NCI-H1105 (cell line): ENCODE measurements at places on chromosomes 11 and 22.

DNA sequence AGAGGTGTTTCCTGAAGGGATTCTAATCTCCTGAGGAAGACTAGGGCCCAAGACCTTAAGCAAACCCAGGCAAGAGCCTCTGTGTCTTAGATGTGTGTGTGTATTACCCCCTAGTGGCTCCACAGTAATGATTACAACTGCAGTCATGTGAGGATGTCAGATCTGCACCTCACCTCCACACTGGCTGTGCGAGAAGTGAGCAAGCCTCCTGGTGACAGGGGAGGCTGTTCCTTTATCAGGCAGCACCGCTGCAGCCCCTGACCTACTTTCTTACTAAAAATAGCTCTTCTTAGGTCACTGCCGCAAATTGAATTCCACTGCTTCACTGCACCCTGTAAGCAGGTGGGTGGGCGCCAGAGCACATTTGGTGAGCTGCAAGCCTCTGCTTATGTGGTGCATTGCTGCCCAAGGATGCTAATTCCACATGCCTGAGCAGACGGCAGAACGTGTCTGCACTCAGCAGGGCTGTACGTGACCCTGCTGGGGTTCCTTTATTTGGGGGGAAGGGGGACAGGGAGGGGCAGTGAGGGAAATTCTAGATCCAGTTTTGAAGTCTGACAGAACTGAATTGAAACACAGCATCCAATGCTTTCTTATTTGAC, 112.4 kb downstream of the KCNC1 start:
- DNase-seq, result no peak

- DNase-seq, result no peak
Measured at GRCh38 chr11:12761029-12761428, 86.8 kb downstream of the TEAD1 start.

DNA sequence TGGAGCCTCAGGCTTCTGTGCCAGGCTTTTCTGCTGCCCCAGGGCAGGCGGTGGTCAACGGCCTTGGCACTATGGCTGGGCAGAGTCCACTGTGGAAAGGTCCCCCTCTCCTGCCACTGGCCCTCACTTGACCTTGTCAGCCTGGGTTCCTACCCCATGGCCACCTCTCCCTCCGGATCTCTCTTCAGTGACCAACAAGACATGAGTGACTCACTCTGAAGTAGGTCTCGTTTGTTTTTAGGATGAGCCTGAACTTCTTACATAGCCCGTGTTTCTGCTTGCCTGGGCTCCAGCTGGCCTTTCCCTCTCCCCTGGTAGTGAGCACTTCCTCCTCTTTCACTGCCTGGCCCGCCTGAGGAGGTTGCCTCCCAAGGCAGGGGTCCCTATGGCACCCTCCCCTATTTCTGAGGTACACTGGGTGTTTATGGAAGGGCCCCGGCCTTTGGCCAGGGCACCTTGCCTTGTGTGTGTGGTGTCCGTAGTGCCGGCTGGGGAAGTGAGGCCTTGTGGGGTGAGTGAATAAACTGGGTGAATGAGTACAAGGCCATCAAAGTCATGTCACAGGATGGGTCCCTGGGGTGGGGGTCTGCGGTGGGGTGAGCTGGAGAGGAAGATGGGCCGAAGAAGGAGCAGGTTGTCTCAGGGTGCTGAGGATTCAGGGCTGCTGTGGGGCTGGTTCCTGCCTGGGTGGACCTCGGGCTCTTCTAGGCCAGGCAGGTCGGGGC, 5.0 kb downstream of the SHANK3 start:
- no peak for DNase-seq

DNA sequence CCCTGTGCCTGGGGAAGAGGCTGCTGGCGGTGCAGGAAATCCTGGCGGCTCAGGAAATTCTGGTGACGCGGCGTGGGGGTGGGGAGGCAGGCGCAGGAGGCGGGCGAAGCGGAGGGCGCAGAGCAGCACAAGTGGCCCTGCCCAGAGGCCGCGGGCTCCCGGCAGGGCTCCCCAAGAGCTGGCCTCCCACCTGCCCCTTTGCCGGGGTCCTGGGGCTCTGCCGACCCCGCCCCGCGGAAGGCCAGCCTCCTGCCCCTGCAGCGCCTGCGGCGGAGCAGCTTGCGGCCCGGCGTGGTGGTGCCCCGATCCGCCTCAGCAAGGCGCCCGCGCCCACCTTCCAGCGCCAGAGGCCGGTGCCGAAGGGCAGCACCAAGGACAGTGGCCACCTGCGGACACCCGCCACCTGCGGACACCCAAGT, 100.2 kb upstream of the OR4C13 start:
- no peak for DNase-seq

DNA sequence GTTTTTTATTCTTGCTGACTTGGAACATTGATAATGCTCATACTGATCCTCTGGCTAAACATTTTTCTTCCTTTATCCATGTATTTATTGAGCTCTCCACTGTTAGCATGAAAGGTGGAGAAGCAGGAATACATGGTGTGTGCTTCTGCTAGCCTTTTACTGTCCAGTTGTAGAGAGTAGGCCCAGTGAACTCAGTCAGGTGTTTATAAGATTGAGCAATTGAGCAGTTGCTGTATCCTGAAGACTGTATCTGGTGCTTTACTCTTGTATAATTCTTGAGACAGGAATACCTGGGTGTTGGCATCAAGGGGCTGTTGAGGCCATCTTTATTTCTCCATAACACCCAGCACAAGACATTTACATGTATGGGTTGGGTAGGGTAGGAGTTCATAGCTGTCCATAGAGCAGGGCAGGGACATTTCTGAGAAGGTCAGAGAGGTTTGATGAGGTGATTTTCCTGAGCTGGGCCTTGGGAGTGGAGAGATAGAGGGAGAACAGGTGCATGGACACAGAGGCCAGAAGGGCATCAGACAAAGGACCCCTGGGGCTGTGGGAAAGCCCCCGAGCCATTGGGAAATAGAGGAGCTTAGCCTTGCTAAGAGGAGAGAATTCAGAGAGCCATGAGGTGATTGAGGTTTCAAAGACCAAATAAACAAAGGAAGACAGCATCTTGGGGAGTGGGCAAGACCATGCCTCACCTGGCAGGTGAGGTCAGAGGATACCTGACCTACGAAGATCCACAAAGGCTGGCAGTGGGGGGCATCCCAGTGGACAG, 155.5 kb downstream of the TEAD1 start:
- no peak for DNase-seq

DNA sequence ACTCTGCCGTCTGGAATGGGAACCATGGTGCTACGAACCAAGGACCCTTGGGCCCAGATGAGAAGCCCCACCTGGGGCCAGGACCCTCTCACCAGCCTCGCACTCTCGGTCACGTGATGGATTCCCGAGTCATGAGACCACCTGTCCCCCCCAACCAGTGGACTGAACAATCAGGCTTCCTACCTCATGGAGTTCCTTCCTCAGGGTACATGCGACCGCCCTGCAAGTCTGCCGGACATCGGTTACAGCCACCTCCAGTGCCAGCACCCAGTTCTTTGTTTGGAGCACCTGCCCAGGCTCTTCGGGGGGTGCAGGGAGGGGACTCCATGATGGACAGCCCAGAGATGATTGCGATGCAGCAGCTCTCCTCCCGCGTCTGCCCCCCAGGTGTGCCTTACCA, 20.8 kb upstream of the SLC25A18 start:
- DNase-seq, result no peak

GRCh38 chr11:114183044-114183511, 113.1 kb upstream of the NNMT start:
- DNase-seq, result no peak

DNA sequence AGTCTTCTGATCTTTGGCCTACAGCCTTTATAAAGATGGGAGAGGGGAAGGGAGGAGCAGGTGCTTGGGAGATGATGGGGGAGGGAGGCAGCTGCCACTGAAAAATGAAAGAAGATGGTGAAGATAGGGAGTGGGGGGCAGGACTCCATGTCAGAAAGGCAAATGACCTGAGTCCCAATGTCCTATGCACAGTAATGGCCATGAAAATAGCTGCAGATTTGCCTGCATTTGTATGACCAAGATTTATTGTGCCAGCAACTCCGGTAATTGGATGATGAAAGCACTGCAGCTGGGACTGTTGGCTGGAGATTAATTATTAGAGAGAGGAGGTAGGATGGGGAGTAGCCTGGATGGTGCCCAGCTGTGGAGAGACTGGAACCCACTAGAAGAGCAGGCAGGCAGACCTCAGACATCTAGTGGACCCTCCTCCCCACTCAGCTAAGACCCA, 36.1 kb downstream of the NEU3 start:
- no peak for DNase-seq

GRCh38 chr11:75024068-75024449, 35.3 kb downstream of the NEU3 start:
- no peak for DNase-seq

DNA sequence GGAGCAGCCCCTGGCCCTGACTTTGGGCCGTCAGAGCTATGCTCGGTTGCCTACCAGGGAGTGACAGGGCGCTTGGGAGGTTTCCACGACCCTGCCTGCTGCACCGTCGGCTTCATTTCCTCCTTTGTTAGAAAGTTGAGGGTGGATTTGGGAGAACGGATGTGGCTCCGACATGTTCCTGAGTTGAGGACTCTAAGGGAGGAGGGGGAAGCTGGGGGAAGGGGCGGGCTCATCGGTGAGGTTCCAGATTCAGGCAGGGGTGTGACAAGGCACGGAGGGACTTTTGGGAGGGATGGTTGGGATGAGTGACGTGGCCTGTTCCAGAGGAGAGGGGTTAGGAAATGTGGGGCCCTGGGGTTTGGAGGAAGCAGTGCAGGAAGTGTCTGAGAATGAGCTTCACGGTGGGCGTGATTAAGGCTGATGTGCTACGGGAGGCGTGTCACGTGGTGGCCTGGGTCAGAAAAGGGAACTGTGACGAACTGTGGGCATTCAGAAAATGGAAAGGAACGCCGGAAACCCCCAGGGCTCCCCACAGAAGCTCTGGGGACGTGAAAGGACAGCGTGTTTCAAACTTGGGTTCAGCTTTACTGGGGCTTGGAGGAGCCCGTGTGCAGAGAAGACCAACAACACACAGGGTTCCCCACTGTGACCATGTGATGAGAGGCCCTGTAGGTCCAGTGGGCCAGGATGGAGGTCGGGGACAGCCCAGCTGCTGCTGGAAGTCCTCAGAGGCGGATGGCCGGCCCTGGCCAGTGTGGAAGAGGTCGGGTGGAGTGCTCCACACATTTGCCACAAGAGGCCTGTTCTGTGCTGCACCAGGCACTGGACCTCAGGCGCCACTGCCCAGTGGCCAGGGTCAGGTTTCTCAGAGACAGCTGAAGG, 2.8 kb downstream of the PARVB start:
- DNase-seq, result no peak

DNA sequence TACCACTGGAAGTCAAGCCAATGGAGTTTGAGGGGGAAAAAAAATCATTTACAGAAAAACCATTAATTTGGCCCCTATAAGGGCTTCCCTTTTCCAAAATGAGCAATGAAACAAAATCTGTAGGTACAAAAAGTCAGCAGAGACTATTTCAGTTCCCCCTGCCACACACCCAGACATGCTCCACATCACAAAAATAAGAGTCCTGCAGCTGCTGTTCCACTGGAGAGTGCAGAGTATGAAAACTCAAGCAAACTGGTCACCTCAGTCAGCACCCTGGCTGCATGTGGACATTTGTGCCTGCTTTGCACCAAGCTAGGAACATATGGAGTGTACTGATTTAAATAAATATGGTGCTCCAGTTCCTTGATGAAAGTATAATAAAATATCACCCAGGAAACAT, 15.1 kb downstream of the POU2AF1 start:
- no peak for DNase-seq

DNA sequence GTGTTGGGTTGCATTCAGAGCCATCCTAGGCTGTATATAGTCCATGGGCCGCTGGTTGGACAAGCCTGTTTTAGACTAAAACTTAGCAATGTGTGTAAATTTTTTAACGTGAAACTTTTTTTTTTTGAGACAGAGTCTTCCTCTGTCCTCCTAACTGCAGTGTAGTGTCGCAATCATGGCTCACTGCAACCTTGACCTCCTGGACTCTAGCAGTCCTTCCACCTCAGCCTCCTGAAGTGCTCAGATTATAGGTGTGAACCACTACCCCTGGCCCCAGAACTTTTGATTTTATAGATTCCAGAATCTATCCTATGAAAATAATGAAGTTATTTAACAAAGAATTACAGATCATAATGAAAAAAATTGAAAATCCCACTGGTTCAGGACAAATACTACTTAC, 29.9 kb upstream of the PANX2 start:
- no peak for DNase-seq

DNA sequence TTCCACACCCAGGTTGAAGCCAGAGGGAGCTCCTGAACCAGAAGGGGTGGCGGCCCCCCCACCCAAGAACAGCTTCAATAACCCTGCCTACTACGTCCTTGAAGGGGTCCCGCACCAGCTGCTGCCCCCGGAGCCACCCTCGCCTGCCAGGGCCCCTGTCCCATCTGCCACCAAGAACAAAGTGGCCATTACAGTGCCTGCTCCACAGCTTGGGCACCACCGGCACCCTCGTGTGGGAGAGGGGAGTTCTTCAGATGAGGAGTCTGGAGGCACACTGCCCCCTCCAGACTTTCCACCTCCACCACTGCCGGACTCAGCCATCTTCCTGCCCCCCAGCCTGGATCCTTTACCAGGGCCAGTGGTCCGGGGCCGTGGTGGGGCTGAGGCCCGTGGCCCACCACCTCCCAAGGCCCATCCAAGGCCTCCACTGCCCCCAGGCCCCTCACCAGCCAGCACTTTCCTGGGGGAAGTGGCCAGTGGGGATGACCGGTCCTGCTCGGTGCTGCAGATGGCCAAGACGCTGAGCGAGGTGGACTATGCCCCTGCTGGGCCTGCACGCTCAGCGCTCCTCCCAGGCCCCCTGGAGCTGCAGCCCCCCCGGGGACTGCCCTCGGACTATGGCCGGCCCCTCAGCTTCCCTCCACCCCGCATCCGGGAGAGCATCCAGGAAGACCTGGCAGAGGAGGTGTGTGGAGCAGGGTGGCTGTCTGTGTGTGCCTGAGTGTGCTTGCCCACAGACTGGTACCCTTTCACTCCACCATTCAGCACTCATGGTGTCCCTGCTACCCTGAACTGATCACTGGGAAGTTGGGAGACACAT, 6.7 kb downstream of the PHOX2A start:
- DNase-seq, result no peak

DNA sequence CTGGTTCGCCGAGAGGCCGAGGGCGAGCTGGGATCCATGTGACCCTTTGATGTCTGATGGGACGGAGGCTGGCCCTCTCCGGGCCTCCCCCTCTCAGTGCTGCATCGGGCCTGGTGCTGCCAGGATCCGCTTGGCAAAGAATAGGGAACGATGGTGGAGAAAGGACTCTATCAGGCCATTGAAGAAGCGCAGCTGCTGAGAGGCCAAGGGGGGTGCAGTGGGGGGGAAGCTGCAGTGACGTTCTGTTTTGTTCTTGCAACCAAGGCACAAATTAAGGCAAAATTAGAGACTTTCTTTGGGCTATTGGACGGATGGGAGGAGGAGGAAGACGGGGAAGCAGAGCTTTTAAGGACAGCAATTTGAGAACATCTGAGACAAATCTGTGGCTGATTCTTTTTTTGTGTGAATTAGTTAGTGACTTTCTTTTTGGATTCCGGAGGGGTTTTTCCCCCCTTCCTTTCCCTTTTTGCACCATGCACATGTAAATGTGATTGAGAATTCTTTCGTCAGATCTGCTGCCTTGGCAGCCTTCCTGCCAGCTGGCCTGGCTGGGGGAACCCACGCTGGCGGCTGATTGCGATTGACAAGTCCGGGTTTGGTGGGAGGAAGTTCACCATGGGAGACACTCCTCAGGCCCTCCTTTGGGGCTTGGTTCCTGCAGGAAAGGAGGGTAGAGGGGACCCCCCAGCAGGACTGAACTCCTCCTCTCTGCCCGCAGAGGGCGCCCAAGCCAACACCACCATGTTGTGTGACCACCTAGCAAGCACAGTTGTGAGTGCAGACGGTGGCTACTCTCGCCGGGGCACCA, 214.6 kb downstream of the NTM start:
- DNase-seq, result no peak
